NCI-H2171 (cell line): ENCODE measurements at places on chromosomes 6 and 20.

GRCh38 chr6:52027699-52028098, 59.7 kb downstream of the PKHD1 start:
- no peak for DNase-seq

- DNase-seq: no peak
Measured at GRCh38 chr6:98047164-98047563, 764.1 kb upstream of the MMS22L start.

GRCh38 chr20:62795023-62795761, 1.1 kb upstream of the MRGBP start:
- DNase-seq: peak; percentile 88

DNA sequence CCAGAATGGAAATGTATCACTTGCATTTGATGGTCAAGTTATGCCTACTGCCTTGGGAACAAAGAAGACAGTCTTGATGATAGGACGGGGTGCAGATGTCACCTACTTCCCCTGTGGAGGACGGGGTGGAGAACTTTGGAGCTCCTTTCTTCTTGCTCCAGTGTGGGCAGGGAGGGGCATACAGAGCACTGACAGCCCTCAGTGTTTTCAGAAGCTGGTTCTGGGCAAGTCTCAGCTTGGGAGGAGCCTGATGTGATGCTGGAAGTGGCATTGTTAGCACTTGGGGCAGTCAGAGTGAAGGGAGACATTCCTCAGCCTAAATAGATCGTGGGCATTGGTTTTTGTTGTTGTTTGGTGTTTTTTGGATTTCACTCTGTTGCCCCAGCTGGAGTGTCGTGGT, 59.7 kb downstream of the SYNJ2 start:
- DNase-seq: no peak

- DNase-seq: no peak
Measured at GRCh38 chr6:72677740-72678139, 55.9 kb downstream of the KCNQ5 start.

DNA sequence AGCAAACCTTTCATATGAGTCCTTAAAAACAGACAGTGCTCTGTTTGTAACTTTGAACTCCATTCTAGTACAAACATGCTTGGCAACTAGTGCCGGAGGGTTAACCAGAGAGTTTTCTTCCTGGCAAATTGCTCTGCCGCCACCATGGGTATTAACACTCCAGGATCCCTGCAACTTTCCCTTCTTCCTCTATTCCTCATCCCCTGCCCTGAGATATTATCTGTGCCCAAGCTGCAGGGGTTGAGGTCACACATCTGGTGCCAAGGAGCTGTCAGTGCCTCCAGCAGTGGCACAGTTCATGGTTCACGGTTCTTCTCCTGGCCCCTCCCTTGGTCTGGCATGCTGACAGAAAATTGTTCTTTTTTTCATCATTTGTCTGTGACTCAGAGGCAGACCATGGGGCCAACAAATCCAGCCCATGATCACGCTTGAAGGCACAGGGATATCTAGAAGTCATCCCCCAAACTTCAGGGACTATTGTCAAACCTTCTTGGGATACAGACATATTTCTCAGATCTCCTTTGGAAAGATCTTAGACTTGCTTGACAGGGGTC, 77.5 kb downstream of the ATXN1 start:
- DNase-seq: no peak

DNA sequence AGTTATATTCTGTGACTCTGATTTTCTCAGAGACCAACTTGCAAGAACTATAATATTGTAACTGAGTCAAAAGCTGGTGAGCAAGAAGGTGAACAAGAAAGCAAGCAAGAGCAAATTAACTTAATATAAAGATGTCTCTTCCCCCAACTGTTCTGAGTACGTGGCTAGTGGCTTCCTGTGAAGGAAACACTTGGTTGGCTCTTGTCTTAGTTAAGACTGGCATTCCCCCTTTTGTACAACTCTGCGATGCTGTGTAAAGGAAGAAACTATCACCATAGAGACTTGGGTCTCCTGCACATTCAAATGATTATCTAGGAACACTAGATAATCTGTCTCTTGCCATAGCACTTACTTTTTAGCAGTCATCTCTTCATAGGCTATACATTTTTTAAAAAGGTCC, 47.3 kb upstream of the TNFAIP3 start:
- no peak for DNase-seq

DNA sequence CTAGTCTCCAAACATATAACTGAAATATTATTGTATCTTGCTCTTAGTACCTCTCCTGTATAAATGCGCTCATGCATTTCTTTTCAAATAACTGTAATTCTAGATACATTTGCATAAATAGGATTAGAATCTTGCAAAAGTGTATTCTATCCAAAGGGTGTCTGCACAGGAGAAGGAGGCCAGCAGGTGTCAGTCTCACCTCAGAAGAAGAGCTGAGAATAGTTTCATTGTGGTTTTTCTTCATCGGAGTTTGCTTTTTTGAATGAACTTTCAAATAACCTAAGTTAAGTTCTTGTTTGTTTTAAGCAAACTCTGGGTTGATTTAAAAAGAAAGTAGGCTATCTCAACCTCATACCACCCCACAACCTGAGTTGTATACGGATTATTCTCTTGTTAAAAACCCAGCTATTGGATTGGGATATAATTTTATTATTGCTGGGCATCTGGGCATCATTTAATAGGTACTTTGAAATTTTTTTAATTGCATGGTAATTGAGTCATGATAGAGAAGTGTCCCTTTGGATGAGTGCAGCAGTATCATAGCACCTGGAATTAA, 125.0 kb upstream of the MLIP start:
- DNase-seq: no peak

- no peak for DNase-seq
Measured at GRCh38 chr20:52493171-52493721, 301.7 kb upstream of the ZFP64 start.

DNA sequence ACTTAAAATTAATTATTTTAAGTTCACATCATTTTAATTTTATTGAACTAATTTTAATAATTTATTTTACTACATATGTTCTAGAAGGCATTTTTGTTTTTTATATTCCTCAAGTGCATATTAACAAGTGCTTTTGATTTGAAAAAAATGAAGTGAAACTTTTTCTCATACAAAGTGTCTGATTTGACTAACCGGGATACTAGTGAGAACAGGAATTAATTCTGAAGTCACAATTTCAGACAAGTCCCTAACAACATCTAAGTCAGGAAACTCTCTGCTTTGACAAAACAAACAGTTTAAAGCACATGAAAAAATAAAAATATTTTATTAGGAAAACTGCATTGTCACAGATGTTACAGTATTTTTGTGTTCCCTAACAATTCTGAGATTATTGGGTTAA, 1166.3 kb upstream of the CITED2 start:
- no peak for DNase-seq

GRCh38 chr6:33252759-33253158, 18.9 kb downstream of the VPS52 start:
- no peak for DNase-seq

GRCh38 chr20:50330504-50331313, 140.1 kb downstream of the CEBPB start:
- no peak for DNase-seq
